Upper lobe of left lung (tissue), 6 donors: ENCODE measurements at places on chromosomes 2 and 18. TPM values are rescaled to one million over a fixed set of nuclear protein-coding genes. Genes with fewer than 3 reads are reported as not detected.
A peak's percentile ranks its signal among the peaks of the same experiment; 100 is the strongest.

The MC4R gene
- not detected for total RNA-seq

The MBOAT2 gene
- total RNA-seq = 21.3 TPM

The CAVIN2 gene
- total RNA-seq = 200 TPM

The ATP6V1B1 gene
- total RNA-seq = 23.0 TPM

The DAW1 gene
- total RNA-seq = 3.9 TPM

The TNFAIP6 gene
- total RNA-seq = 0.78 TPM

The VWC2L gene
- not detected for total RNA-seq

The GREB1L gene
- 0.69 TPM for total RNA-seq

The SCN3A gene
- total RNA-seq = 1.0 TPM

The HOXD12 gene
- not detected for total RNA-seq

The HOXD10 gene
- total RNA-seq = not detected

The GPR75 gene
- total RNA-seq = 14.7 TPM

The VAMP5 gene
- 46.6 TPM for total RNA-seq

The SPC25 gene
- not detected for total RNA-seq

DNA sequence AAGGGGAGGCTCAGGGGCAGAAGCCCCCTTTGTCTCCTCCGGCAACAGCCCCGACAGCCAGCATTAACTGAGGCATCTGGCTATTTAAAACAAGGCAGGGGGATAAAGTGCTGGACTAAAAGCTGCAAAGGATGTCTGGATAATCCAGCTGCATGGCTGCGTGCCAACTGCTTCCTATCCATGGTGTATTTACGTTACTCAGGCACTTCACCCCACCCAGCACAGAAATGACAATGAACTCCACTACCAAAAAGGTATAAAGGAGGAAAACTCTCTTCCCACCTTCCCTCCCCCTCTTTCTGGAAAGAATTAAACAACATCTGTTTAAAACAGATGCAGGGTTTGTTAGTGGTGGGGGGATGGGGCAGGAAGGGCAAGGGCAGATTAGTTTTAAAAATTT lies 82.5 kb downstream of the SPRED2 start:
- peaks cover 49% of the 10 kb centered on the region for H3K4me1 ChIP-seq
- no peak for DNase-seq
- no peaks in the 10 kb centered on the region for H3K27me3 ChIP-seq
- no peak overlapping the region for H3K27ac ChIP-seq
- H3K36me3 ChIP-seq = no peaks in the 10 kb centered on the region
- H3K4me3 ChIP-seq = no peak overlapping the region

GRCh38 chr2:100721693-100722092 lies 98.2 kb upstream of the NPAS2 start:
- H3K27ac ChIP-seq = no peak overlapping the region
- H3K4me1 ChIP-seq = no peaks in the 10 kb centered on the region
- peak; percentile 18 for DNase-seq
- H3K27me3 ChIP-seq = no peaks in the 10 kb centered on the region
- no peaks in the 10 kb centered on the region for H3K36me3 ChIP-seq
- H3K4me3 ChIP-seq = no peak overlapping the region

GRCh38 chr2:188456114-188456909 lies 164.6 kb downstream of the GULP1 start:
- H3K4me1 ChIP-seq = no peaks in the 10 kb centered on the region
- no peak for DNase-seq
- H3K27me3 ChIP-seq = no peaks in the 10 kb centered on the region
- no peak overlapping the region for H3K4me3 ChIP-seq
- H3K36me3 ChIP-seq = no peaks in the 10 kb centered on the region

GRCh38 chr2:203623661-203624060 lies 82.8 kb upstream of the CD28 start:
- peak overlapping the region; percentile 38 for H3K27ac ChIP-seq
- no peak for DNase-seq
- peaks cover 15% of the 10 kb centered on the region for H3K4me1 ChIP-seq
- no peak overlapping the region for H3K4me3 ChIP-seq
- H3K36me3 ChIP-seq = no peaks in the 10 kb centered on the region
- H3K27me3 ChIP-seq = no peaks in the 10 kb centered on the region

GRCh38 chr2:174925046-174925784 lies 80.0 kb downstream of the CHN1 start:
- no peaks in the 10 kb centered on the region for H3K36me3 ChIP-seq
- no peaks in the 10 kb centered on the region for H3K27me3 ChIP-seq
- no peak overlapping the region for H3K4me3 ChIP-seq
- H3K27ac ChIP-seq = no peak overlapping the region

DNA sequence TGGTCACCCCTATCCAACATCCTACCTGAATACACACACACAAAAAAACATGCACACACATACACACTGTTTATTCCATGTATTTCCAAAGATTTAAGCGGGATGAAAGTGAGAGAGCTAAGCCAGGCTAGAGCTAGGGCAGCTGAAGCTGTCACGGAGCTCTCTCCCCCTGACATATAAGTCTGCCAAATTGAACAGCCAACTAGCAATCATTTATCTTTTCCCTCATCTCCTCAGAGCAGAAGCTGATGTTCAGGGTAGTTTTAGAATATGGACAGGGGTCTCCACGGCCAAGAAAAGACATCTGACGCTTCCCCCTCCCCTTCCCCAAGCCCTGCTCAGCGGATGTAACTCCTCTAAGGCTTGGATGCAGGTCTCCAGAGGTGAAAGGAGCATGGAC lies 171.6 kb downstream of the GRB14 start:
- no peak overlapping the region for H3K4me3 ChIP-seq
- no peak for DNase-seq
- no peaks in the 10 kb centered on the region for H3K36me3 ChIP-seq
- no peak overlapping the region for H3K27ac ChIP-seq

DNA sequence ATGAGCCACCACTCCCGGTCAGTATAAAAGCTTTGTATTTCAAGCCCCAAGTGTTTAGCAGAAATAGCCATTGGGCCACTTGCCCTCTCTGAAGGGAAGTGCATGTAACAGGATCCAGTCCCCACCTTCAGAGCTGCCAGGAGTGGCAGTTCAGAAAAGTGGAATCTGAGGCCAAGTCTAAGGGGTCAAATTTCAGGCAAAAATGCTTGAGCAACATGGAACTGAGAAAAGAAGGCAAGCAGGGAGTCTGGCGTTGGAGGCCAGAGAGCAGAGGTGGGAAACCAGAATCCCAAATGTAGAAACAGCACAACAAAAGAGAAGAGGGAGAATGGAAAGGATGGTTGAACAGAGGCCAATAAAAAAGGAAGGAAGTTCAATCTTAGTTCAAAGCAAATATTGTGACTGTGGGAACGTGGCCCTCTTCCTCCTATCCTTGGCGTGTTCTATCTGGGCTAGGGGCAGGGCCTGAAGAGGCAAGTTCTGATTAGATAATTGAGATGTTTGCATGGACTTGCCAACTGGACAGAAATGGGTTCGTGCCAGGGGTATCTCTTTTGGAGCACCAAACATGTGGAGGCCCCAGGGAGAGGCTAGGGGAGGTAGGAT lies 102.2 kb downstream of the AP1S3 start:
- no peaks in the 10 kb centered on the region for H3K4me1 ChIP-seq
- H3K27me3 ChIP-seq = no peaks in the 10 kb centered on the region
- no peaks in the 10 kb centered on the region for H3K36me3 ChIP-seq
- H3K27ac ChIP-seq = no peak overlapping the region
- no peak for DNase-seq

DNA sequence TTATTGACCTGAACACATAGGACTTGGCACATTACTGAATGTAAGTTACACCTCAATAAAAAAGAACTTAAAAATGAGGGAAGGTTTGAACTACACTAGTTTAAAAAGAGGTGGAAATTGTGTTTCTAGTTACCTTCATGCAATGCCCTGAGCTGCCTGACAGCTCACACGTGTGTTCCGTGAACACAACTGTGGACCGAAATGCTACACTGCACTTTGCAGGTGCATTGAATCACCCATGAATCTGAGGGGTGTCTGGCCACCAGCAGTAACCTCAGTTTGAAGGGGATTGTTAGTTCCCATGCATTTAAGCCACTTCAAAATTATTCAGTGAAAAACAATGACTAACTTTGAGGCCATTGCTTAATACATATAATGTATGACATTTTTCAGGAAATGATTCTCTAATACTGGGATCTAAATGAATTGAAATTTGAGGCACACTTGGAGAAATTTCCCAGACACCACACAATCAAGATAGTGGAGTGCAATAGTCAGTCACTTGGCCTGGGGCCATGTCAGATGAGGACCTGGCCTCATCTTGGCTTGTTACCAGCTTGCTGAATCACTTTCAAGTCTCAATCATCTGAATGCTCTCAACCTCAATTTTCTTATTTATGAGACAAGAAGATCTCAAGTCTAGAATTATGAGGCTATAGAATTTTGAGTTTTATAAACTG lies 59.3 kb downstream of the MYL12B start:
- H3K4me1 ChIP-seq = no peaks in the 10 kb centered on the region
- no peaks in the 10 kb centered on the region for H3K36me3 ChIP-seq
- no peak overlapping the region for H3K4me3 ChIP-seq
- H3K27ac ChIP-seq = no peak overlapping the region
- no peak for DNase-seq
- H3K27me3 ChIP-seq = no peaks in the 10 kb centered on the region

DNA sequence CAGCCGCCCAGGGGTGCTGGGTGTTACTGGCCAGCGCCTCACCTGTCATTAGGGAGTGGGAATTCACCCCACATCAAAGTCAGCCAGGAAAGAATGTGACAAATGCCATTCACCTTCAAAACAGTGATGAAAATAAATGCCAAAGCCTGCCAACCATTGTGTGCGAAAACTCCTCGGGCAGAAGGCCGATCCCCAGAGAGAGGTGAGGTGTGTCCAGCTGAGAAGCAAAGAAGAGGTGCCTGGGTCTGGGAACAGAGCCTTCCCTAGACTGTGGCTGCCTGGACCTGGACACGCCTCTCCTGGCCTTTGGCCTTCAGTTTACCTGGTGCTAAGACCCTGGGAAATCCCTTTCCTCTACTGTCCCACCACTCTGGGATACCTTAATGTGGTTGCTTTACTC lies 142.7 kb downstream of the CYP26B1 start:
- no peak for DNase-seq
- H3K4me1 ChIP-seq = no peaks in the 10 kb centered on the region
- no peak overlapping the region for H3K27ac ChIP-seq

GRCh38 chr2:95208106-95208505 lies 785 bp downstream of the ZNF892 start:
- DNase-seq = no peak
- H3K4me1 ChIP-seq = peaks cover 7% of the 10 kb centered on the region
- H3K27me3 ChIP-seq = no peaks in the 10 kb centered on the region
- H3K27ac ChIP-seq = no peak overlapping the region

DNA sequence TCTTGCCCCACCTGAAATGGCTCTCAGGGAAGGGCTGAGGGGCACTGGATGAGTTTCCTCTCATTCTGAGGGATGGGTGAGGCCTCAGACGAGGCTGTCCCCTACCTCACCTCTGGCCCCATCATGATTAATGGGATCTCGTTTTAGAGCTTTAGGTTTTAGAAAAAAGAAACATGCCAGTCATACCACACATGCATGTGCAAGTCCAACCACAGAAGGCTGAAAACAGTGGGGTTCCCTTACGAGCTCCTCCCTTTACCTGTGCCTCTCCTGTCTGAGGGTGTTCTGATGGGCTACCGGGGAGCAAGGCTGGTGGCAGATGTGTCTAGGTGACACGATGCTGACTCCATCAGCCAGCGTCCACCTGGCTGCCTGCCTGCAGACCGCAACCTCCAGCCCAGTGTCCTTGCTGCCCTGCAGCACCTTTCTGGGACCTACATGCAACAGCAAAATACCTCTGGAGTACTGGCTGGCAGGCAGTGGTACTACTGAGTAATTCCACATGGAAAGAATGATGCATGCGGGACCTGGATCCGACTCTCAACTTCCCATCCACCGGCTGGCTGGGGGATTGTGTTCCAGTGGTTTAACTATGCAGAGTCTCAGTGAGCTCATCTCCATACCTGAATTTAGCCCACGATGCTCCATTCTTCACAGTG lies 9.1 kb upstream of the LYPD6B start:
- peaks cover 6% of the 10 kb centered on the region for H3K4me1 ChIP-seq
- H3K4me3 ChIP-seq = no peak overlapping the region
- DNase-seq = no peak
- no peaks in the 10 kb centered on the region for H3K27me3 ChIP-seq

- H3K27ac ChIP-seq = no peak overlapping the region
- no peak overlapping the region for H3K4me3 ChIP-seq
- no peak for DNase-seq
- no peaks in the 10 kb centered on the region for H3K27me3 ChIP-seq
These were observed 52.1 kb downstream of the SPRED2 start for GRCh38 chr2:65380255-65380654.

DNA sequence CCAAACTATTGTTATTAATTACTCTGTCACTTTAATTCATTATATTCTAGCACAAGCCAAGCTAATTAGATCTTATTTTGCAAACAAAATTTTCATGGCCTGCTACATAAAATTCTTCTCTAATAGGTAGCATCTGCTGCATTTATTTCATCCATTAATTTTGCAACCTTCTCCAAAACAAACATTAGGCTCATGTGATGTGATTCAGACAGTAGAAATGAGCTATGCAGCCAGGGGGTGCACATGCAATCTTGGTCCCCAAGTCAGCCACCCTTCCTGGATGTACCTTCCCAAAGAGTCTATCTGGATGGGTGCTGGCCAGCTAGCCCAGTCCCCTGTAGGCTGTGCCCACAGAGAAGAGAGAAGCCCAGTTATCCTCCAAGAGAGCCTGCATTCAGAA lies 242.1 kb upstream of the OSR1 start:
- H3K27me3 ChIP-seq = no peaks in the 10 kb centered on the region
- H3K4me3 ChIP-seq = no peak overlapping the region
- no peaks in the 10 kb centered on the region for H3K36me3 ChIP-seq

GRCh38 chr2:178280244-178280852 lies 86.0 kb downstream of the OSBPL6 start:
- no peak for DNase-seq
- no peaks in the 10 kb centered on the region for H3K4me1 ChIP-seq
- no peak overlapping the region for H3K27ac ChIP-seq
- H3K27me3 ChIP-seq = no peaks in the 10 kb centered on the region

- no peaks in the 10 kb centered on the region for H3K27me3 ChIP-seq
- DNase-seq = no peak
- peaks cover 7% of the 10 kb centered on the region for H3K4me1 ChIP-seq
- H3K27ac ChIP-seq = no peak overlapping the region
- H3K36me3 ChIP-seq = no peaks in the 10 kb centered on the region
These were observed 96.3 kb downstream of the UPP2 start for GRCh38 chr2:158197940-158198339.

DNA sequence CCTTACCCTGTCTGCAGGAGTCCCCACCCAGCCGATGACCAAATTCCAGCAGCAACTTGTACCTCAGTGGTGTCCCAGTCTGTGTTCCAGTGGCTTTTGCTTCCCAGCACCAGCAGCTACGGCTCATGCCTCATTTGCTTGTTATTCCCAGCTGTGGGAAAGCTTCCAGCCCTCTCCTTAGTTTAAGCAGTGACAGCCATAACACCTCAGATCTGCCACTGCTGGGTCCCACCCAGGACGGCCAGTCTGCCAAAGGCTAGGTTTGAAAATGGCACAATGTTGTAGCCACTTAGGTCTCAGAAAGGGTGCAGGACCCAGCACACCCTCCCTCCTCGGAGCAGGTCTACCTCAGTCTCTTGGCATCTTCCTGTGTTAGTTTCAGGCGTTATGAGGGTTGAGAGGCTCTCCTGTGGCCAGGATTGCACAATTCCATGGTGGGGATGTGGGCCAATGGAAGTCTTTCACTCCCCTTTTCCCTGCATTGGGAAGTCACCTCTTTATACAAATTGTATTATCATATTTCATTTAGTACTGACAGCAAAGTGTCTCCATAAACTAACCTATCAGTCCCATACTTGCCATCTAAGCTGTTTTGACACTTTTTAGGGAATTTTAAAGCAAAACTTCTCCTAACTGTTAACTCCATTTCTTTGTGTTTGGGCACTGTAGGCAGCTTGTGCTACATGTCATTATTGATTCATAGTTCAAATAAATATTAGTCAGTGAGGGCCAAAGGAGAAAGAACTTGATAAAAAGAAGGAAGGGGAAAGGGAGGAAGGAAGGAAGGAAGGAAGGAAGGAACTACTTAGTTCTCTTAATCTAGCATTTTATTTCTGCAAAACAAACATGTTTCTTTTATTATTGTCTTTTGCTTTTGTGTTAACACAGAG lies 62.9 kb upstream of the FAM110C start:
- H3K36me3 ChIP-seq = no peaks in the 10 kb centered on the region
- DNase-seq = peak; percentile 52
- no peaks in the 10 kb centered on the region for H3K4me1 ChIP-seq
